ENCODE measurements at places on chromosomes 2 and 18. TPM values are rescaled to one million over a fixed set of nuclear protein-coding genes. Genes with fewer than 3 reads are reported as not detected.

GRCh38 chr2:185522472-185522871, 216.1 kb upstream of the FSIP2 start:
- no peak for DNase-seq

DNA sequence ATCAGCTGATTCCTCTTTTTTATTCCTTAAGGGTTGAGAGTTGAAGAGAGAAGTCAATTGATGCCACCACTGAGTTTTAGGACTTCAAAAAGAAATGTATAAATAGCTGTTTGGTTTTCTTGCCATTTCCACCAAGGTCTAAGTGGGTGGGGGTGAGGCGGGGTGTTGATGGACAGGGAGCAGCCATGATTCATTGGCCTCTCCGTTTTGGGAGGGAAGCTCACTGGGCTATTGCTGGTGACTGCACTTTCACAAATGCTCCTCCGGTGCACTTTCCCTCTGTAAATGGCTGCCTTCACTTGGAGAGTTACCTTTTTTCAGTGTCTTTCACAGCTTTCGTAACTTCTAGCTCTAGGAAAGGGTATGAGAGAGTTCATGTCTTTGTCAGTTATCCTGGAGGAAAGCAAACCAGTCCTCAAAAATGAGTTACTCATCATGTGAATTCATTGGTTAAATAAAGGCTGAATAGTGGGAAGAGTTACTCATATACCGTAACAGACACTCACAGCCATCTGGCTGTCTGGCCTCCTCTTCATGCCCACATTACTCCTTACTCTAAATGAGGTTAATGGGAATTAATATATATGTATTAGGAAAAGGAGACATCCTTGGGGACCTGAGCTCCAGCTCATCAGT, 17.4 kb upstream of the CTAGE1 start:
- DNase-seq = no peak

GRCh38 chr18:44893966-44894365, 213.3 kb downstream of the SETBP1 start:
- no peak for DNase-seq

- no peak for DNase-seq
These were observed 48.1 kb upstream of the CTIF start for GRCh38 chr18:48490641-48491293.

- DNase-seq = no peak
These were observed 341.8 kb downstream of the RBM43 start for GRCh38 chr2:150919901-150920300.

GRCh38 chr2:180101846-180102245, 94.7 kb upstream of the CWC22 start:
- no peak for DNase-seq

The CXCR1 gene
- not detected for total RNA-seq

The LANCL1 gene
- 32.8 TPM for total RNA-seq

The CDH19 gene
- not detected for total RNA-seq

The EGR4 gene
- not detected for total RNA-seq

The CRYBA2 gene
- total RNA-seq = not detected

The DCDC2C gene
- total RNA-seq = not detected
